ENCODE measurements at places on chromosomes 6 and 20.

- DNase-seq = no peak
Observed at GRCh38 chr20:64042054-64042781, 6.2 kb downstream of the C20orf204 start.

DNA sequence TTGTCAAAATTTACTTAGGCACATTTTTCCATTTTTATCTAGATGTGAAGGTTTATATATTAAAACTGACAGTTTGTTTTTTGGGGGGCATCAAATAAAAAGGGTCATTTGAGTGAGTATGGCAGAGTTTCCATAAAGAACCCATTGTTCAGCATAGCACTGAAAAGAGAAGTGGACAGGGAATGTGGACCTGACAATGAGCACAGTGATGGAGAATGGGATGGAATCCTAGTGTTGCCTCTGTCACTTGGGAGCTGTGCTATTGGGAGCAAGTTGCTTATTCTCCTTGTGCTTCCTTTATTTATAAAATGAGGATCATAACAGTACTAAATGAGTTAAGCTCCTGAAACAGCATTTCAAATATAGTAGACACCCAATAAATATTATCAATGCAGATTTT is 130.7 kb upstream of the SIM1 start:
- DNase-seq = no peak

DNA sequence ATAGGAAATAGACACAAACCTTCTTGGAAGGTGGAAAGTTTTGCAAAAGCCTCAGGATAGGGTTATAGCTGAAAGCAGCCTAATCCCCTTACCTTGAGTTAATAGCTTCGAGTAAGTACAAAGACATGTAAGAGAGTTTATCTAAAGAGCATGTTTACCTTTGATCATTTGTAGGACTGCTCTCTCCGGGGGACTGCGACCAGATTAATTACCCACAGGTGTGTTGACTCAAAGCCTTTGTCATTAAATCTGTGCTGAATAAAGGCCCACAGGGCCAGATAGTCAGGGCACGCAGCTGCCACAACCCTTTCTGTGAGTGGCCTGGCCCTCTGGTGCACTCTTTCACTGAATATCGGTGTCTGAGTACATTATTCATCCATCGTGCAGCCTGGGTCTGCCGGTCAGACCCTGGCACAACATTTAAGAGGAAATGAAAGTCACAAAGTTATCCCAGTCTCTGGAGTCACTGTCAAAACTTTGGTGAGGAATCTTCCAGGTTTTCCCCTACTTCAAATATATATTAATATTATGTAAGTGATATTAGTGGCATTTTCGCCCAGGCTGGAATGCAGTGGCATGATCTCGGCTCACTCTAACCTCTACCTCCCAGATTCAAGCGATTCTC is 5.4 kb upstream of the MICA start:
- no peak for DNase-seq

- DNase-seq = peak; percentile 1
Observed at GRCh38 chr20:15236812-15237211, 899.4 kb upstream of the FLRT3 start.

DNA sequence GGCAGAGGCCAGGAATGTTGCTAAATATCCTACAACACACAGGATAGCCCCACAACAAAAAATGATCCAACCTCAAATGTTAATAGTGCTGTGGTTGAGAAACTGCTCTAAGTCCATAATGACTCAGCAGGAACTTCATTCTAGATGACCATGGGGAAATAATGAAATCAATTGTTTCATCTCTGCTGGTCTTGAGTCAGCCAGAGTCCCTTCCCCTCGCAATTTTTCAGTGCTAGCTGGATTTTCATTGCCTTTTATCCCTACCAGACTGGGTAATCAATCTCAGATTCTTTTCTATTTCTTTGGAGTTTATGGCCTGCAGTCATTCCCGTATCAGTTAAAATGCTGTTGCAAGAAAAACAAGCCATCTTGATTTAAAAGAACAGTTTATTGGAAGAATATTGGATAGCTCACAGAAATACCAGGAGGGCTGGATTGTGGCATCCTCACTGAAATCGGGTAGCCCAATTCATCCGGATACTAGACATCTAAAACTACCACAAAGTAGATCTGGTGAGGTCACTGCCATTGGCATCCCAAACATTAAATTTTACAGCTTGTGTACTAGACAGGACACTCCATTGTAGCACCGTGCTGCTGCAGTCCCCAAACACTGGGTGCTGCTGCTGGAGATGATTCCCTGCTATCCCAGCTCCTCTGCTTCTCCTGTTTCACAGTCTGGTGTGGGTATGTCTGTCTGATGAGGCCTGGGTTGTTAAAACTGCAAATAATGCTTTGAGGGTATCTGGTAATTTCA is 30.3 kb upstream of the POPDC3 start:
- peak; percentile 96 for DNase-seq

- DNase-seq = no peak
Observed at GRCh38 chr6:38549180-38549579, 90.5 kb downstream of the BTBD9 start.

GRCh38 chr20:1124421-1124820 is 6.0 kb downstream of the PSMF1 start:
- no peak for DNase-seq

- DNase-seq = no peak
Observed at GRCh38 chr6:101876431-101876830, 482.9 kb downstream of the GRIK2 start.

Data from ELR (cell line).